ENCODE measurements at places on chromosomes 13 and 19. TPM values are rescaled to one million over a fixed set of nuclear protein-coding genes. Genes with fewer than 3 reads are reported as not detected.

DNA sequence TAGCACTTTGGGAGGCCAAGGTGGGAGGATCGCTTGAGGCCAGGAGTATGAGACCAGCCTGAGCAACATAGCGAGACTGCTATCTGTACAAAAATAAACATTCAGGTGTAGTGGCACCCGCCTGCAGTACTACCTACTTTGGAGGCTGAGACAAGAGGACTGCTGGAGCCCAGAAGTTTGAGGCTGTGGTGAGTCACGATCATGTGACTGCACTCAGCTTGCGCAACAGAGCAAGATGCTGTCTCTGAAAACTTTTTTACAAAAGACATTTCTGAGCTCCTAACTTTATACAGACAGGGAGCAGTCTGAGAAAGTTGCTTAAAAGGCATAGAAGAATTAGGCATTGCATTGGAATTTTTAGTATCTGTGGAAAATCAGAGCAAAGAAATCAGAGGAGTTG, 10.4 kb upstream of the TBC1D4 start:
- DNase-seq, result no peak
- peaks cover 6% of the 10 kb centered on the region for H3K27me3 ChIP-seq

GRCh38 chr19:41350735-41351338, 2.9 kb downstream of the TGFB1 start:
- H3K27me3 ChIP-seq, result no peaks in the 10 kb centered on the region
- peak overlapping the region; percentile 99 for H3K4me3 ChIP-seq
- DNase-seq, result no peak
- H3K36me3 ChIP-seq, result peaks cover 22% of the 10 kb centered on the region
- H3K4me1 ChIP-seq, result peaks cover 67% of the 10 kb centered on the region
- peak overlapping the region; percentile 66 for H3K27ac ChIP-seq

DNA sequence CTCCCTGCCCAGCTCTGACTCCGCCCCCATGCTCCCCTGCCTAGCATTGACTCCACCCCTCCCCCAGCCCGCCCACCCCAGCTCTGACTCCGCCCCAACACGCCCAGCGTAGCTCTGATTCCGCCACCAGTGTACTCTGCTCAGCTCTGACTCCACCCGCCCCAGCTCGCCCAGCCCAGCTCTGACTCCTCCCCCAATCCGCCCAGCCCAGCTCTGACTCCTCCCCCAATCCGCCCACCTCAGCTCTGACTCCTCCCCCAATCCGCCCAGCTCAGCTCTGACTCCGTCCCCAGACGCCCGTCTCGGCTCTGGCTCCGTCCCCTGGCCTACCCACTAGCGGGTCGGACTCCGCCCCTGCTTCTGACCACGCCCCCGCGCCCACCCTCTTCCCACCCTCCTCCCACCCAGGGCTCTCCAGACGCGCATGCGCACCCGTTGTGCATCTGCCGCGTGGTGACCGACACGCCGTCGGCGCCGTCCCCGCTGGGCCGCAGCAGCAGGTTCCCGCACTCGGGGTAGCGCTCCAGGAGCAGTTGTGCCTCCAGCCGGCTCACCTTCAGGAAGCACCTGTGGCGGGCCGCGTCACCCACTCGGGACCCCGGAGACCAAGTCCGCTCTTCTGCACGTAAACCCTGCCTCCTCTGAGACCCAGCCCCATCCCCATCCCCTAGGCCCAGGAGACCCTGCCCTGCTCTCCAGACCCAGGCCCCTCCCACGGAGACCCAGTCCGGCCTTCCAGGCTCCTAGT, 10.2 kb downstream of the STAP2 start:
- peaks cover 31% of the 10 kb centered on the region for H3K4me1 ChIP-seq
- H3K27ac ChIP-seq, result no peak overlapping the region
- peak; percentile 97 for DNase-seq
- H3K4me3 ChIP-seq, result peak overlapping the region; percentile 61
- no peaks in the 10 kb centered on the region for H3K36me3 ChIP-seq

DNA sequence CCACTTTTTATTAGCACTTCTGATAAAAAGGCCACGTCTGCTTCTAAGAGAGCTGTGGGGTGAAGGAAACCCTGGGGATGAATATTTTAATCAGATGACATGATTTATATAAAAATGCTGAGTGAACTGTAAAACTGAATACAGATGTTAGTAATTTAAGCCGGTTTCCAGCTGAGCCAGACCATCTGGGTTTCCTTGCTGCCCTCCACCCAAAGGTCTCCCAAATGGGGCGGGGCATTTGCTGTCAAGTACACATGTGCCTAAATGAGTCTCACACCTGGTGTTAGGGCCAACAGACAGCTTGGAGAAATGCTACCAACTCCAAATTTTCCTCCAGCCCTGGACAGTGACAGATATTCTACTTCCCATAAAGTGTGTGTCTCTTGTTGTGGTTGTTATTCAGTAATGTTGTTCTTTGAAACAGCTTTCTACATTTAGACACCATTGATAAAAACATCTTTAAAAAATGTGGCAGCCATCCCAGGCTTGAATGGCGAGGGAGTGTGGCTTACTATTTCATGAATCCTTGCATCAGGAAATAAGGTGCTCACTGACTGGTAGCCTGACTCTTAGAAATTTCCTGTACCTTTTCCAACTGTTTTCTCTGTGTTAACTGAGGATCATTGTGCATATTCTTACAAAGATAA, 350.4 kb downstream of the MTUS2 start:
- H3K4me1 ChIP-seq, result no peaks in the 10 kb centered on the region
- H3K27ac ChIP-seq, result no peak overlapping the region
- H3K27me3 ChIP-seq, result no peaks in the 10 kb centered on the region
- no peak overlapping the region for H3K4me3 ChIP-seq
- DNase-seq, result no peak

- no peaks in the 10 kb centered on the region for H3K27me3 ChIP-seq
- H3K27ac ChIP-seq, result no peak overlapping the region
- peak; percentile 22 for DNase-seq
- peaks cover 7% of the 10 kb centered on the region for H3K36me3 ChIP-seq
- H3K4me3 ChIP-seq, result no peak overlapping the region
Observed at GRCh38 chr13:49454388-49455006, 10.4 kb downstream of the SETDB2 start.

DNA sequence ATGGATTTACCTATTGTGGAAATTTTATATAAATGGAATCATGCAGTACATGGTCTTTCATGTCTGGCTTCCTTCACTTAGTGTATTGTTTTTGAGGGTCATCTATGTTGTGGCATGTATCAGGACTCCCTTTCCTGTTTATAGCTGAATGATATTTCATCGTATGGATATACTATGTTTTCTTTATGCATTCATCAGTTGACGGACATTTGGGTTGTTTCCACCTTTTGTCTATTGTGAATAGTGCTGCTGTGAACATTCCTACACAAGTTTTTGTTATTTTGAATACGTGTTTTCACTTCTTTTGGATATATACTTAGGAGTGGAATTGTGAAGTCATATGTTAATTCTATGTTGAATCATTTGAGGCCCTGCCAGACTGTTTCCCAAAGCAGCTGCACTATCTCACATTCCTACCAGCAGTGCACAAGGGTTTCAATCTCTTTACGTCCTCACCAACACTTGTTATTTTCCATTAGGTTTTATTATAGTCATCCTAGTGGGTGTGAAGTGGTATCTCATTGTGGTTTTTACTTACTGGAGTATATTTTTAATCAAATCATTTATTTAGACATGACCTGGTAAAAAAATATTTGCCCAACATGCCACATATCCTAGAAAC, 262.7 kb downstream of the DLEU7 start:
- no peak overlapping the region for H3K27ac ChIP-seq
- no peaks in the 10 kb centered on the region for H3K27me3 ChIP-seq
- DNase-seq, result no peak
- H3K36me3 ChIP-seq, result no peaks in the 10 kb centered on the region
- no peak overlapping the region for H3K4me3 ChIP-seq

- no peaks in the 10 kb centered on the region for H3K36me3 ChIP-seq
- no peak overlapping the region for H3K4me3 ChIP-seq
- H3K4me1 ChIP-seq, result no peaks in the 10 kb centered on the region
- H3K27ac ChIP-seq, result no peak overlapping the region
- no peak for DNase-seq
Observed at GRCh38 chr13:24716446-24716845, 36.2 kb downstream of the ATP12A start.

DNA sequence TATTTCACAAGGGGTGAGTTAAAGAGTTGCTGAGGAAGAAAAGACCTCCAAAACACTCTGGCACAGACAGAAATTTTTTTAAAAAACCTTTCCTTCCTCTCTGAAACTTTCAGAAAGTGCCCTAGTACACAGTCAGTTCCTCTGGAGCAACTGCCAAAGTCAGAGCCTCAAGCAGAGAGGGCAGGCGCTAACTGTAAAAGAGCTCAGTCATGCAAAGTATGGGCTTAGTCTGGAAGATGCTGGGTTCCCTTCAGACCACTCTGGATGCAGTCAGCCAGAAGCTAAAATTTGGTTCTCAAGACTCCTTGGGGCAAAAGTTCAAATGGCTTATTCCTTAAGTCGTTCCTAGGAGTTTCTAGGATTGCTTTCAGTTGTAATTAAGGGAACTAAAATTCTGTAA, 671.6 kb downstream of the PCDH9 start:
- H3K4me1 ChIP-seq, result no peaks in the 10 kb centered on the region
- H3K27ac ChIP-seq, result no peak overlapping the region
- no peaks in the 10 kb centered on the region for H3K27me3 ChIP-seq
- no peak for DNase-seq
- H3K4me3 ChIP-seq, result no peak overlapping the region
- no peaks in the 10 kb centered on the region for H3K36me3 ChIP-seq

GRCh38 chr19:54790711-54791110, 12.7 kb upstream of the KIR2DL4 start:
- H3K27me3 ChIP-seq, result no peaks in the 10 kb centered on the region
- H3K36me3 ChIP-seq, result no peaks in the 10 kb centered on the region
- H3K4me1 ChIP-seq, result no peaks in the 10 kb centered on the region
- no peak overlapping the region for H3K4me3 ChIP-seq

LILRB4 gene
- total RNA-seq, result 0.22 TPM

ZNF208 gene
- 2.9 TPM for total RNA-seq

CD70 gene
- not detected for total RNA-seq
